ENCODE measurements at places on chromosomes 12 and 14.

DNA sequence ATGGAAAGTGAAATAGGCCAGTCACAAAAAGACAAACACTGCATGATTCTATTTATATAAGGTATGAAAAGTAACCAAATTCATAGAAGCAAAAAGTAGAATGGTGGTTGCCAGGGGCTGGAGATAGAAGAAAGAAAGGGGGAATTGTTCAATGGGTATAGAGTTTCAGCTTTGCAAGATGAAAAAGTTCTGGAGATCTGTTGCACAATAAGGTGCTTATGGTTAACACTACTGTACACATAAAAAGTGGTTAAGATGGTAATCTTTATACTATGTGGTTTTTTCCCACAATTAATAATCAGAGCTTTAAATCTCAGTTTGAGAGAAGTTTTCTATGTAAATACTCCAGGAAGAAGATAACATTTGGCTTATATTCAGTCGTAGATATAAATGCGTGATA is 73.4 kb downstream of the SLC38A4 start:
- no peak for DNase-seq

DNA sequence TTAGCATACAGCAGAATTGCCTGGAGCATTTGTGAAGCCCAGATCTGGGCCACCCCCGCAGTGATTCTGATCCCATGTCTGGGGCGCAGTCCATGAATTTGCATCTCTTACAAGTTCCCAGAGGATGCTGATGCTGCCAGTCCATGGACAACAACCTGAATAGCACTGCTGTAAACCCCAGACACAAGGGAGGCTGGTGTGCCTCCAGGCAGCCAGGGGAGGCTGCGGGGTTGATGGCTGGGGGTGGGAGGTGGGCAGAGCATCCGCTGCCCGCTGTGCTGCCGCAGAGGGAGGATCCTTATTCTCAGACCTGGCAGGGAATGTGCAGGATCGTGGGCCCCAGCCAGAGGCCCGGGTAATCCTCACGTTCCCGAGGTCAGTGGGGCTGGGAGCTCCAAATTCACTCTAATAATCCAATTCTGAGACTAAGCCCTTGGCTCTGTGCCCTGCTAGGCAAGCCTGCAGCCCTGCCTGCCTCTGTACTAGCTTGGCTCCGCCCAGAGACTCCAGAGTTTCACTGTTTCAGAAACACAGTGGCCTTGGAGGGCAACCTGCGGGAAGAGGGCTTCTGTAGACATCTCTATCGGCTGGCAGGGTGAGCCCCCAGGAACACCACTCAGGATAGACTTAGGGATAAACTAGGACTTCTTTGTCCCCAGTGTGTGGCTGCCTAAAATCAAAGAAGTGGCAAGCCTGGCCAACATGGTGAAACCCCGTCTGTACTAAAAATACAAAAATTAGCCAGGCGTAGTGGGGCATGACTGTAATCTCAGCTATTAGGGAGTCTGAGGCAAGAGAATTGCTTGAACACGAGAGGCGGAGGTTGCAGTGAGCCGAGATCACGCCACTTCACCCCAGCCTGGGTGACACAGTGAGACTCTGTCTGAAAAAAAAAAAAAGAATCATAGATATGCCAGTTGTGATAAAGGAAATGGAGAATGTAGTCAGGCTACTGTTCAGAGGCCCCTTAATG is 17.8 kb upstream of the MLEC start:
- DNase-seq, result no peak

DNA sequence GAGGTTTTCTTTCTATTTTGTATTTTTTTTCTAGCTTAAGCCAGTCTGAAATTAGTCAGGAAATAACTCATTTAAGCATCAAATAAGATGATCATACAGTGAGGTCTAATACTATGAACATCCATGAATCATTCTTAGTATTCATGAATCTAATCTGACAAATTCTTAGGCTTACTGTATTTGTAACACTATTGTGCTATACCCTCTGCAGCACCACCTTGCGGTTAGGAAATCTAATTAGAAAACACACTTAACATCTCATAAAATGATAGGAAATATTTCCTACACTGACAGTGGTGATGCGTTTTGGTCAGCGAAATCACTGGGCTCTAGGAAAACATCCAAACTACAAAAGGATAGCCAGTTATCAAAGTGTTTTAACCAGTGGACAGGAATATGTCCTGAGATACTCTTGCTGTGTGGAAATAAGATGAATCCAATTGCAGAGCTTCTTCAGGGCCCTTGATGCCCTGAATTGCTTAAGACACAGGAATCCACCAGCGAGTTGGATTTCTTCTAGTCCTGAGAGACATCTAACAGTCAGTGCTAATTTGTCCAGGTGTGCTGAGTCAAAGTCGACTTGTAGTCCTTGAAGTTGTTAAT is 109.3 kb upstream of the MYF6 start:
- DNase-seq, result no peak

GRCh38 chr12:105067511-105068031 is 16.7 kb downstream of the ALDH1L2 start:
- no peak for DNase-seq

DNA sequence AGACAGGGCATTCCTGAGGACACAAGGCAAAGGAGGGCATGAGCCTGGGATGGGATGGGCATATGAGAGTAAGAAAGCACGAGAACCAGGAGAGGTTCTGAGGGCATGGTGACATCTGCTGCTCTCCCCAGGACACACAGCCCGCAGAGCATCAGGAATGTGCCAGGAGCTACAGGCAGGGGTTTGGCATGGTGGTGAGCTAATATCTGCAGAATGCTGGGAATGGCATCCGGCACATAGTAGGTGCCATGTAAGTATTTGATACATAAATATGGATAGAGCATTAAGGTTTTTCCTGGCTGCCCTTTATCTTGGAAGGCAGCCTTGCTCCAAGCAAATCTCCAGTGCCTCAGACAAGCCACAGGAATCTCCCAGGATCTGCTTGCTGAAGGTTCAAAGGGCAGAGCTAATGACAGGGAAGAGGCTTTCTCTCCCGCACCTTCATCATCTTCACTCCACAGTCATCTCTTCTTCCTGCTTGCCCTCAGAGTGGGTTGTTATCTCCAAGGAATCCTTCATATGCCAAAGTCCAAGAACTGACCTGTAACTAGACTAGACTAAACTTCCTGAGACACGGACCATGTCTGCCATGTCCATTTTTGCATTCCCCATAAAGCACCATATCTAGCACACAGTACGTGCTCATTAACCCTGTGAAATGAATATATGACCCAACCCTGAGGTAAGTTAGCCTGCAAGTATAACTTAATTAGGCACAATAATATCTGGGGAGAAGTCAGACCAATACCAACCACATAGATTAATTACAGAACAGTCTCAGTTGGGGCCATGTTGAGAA is 62.0 kb upstream of the SCN8A start:
- DNase-seq, result no peak

GRCh38 chr12:90653040-90653439 is 301.9 kb downstream of the CCER1 start:
- no peak for DNase-seq

DNA sequence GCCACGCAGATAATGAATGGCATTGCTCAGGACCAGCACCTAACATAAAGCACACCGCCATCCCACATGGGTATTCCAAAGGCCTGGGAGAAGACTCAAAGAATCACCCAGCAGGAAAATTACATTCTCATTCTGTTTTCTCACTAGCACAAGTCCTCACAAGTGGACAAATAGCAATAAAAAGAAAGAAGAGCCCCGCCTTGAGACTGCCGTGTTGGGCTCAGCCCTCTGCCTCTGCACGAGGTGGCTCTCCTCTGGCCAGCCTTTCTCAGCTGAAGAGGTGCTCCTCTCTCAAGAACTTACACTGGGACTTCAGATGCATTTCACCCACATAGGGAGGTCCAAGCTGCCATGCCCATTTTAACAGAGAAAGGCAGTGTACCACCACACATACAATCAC is 207.5 kb downstream of the SPTSSA start:
- DNase-seq, result no peak

DNA sequence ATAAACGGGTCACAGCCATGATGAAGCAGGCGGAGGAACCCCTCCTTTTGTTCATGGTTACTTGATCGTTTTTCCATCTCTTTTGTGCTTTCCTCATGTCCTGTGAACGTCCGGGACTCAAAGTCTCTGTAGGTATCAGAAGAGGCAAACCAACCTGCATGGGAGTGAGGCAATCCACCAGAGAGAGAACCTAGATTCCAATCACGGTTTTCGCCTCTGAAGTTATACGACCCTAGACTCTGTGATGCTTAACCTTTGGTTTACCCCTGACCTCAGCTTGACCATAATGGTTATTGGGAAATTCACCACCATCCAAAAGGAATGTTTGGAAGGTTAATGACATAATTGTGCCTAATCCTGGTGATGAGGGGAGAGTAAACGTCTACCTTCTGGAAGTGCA is 186.8 kb upstream of the PRICKLE1 start:
- no peak for DNase-seq

DNA sequence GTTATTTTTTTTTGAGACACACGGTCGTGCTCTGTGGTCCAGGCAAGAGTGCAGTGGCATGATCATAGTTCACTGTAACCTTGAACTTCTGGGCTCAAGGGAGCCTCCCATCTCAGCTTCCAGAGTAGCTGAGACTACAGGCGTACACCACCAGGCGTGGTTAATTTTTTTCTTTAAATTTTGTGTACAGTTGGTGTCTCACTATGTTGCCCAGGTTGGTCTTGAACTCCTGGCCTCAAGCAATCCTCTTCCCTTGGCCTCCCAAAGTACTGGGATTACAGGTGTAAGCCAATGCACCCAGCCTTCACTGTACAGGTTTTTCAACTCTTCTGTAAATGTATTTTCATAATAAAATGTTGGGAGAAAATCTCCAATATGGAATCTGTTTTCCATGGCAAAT is 5.7 kb upstream of the KLC1 start:
- DNase-seq, result no peak

DNA sequence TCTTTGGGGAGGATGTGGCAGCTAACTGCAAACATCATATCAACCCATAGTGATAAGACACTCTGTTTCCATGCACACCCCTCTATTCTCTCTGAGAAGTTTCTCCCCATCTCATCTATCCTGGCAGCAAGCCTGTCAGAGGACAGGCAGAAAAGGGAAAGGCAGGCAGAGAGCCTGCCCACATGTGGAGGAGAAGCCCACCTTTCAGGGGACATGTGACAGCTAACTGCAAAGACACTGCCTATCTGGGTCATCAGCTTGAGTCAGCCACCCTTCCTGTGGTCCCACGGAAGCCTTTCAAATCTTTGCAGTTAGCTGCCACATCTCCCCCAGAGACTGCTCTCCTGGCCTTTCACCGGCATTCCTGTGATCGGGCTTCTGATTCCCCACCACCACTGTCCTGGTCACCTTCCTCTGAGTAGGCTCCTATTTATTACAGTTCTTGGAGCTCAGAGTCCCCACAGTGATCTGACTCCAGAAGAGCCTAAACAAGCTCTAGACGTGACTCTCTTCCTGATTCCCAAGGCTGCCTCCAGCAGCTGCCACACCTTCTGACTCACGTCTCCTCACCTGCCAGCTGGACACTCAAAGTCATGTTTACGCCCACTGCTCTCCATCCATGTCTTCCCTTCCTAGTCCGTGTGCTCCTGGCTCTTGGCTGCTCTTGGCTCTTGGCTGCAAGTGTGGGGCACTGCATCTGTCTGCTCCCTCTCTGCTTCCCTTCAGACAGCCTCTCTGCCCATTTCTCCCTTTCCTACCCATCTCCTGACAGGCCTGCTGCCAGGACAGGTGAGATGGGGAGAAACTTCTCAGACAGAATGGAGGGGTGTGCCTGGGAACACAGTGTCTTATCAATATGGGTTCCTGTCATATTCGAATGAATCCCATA is 7.5 kb upstream of the KRT1 start:
- DNase-seq, result no peak

- no peak for DNase-seq
Observed at GRCh38 chr14:99971941-99972747, 93.1 kb upstream of the EVL start.

All from stimulated activated CD8-positive, alpha-beta memory T cell treated with anti-CD3 and anti-CD28 coated beads, Interleukin-4, amount 100 ng/mL, for 1 hour (primary cell).